ENCODE measurements at places on chromosomes 3 and 15.

- no peak for DNase-seq
Measured at GRCh38 chr3:127044996-127045395, 62.1 kb downstream of the PLXNA1 start.

DNA sequence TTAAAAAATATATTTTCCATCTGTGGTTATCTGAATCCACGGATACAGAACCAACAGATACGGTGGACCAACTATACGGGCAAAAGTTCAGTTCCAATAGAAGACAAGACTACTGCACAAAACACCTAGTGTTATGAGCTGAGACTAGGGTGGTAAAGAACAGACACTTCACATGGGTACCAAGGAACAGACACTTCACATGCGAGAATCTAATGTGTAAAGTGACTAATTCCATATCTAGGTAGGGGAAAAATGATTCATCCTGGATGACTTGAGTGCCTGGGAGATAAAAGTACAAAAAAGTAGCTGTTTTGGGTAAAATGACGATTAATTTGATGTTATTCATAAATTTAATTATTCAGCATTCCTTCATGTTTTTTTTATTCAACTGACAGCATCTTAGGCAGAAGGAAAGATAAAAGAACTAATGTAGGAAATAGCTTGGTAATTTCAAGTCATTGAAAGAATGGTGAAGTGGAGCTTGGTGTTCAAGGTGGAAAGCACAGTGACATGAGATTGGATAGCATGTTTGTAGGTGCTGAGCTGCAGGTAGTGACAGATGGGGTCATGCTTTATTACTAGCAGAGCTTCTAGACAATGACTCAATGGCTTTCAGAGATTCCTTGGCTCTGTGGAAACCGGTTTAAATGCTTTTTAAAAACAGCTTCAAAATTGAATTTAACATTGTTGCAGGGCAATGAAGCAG is 5.2 kb downstream of the CD200 start:
- no peak for DNase-seq

GRCh38 chr15:63560741-63561448 is 36.3 kb upstream of the FBXL22 start:
- DNase-seq = no peak

- DNase-seq = no peak
Measured at GRCh38 chr3:29711255-29711771, 430.4 kb downstream of the RBMS3 start.

GRCh38 chr3:157631478-157631877 is 128.3 kb upstream of the VEPH1 start:
- DNase-seq = no peak

GRCh38 chr15:29569533-29570092 is 252.7 kb downstream of the TJP1 start:
- DNase-seq = no peak

DNA sequence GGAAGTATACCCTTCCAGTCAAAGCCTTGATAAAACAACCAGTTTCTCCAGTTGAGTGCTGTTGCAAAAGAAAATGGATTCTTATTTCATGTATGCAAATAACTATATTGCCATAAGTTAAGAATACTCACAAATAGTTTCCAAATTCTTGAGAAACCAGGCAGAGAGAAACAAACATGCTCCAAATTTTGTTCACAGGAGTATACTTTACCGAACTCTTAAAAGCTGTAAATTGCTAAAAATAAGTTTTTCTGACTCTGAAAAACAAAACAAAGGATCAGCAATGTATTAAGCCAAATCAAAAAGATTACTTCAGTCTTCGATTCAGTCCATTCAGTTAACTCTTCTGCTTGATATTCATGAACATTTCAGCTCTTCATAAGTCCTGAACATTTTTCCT is 646.5 kb downstream of the MCTP2 start:
- DNase-seq = no peak
